Right lung (tissue), 10 donors: ENCODE measurements at places on chromosomes 4 and X.

DNA sequence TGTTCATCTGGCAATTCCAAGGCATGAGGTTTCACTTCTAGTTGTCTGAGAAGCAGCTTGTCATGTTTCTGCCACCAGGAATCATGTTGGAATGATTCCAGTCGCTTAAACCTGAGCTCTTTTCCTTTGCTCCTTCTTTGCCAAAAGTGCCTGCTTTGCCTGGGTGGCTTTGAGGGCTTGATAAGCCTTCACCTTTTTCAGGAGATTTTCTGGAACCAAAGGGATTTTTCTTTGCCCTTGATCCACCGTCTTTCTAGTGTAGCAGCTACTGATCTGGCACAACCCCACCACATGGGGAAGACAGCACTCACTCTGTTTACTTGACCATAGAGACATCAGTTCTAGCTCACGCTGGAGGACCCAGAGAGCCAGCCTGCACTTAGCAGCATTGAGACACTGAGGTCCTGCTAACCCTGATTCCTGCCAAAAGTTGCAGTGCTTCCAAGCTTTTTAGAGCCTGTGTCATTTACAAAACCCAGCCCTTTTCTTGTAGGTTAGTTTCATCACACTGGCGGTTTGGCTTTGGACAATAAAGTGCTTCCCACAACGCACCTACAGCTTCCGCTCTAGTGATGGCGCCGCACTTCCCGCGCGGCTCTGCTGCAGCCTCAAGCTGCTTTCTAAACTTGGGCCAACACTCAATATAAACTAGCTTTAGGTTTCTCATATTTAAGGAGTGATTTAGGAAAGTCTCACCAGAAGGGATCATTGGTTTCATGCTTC lies 7.3 kb upstream of the CCNI start:
- no peak for DNase-seq

DNA sequence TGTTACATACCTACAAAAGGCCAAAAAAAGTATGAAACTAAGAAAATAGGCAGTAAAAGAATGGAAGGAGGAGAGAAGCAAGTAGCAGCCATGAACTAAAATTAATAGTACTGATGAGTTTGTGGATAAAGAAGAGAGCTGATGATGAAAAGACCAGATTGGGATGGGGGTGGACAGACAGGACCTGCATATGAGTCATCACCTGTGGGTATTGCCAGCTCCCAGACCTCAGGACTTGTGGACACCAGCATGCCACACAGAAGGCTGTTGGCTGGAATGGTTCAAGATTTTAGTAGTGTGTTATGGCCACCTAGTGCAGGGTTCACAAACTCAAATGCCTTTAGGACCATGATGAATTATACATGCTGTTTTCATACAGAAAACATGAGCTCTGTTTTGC lies 58.9 kb downstream of the ARX start:
- DNase-seq, result no peak

GRCh38 chrX:15413101-15413500 lies 28.9 kb upstream of the VEGFD start:
- DNase-seq, result no peak

GRCh38 chr4:159171287-159171686 lies 68.4 kb downstream of the RAPGEF2 start:
- DNase-seq, result no peak

- DNase-seq, result no peak
These were observed 162.8 kb downstream of the NHS start for GRCh38 chrX:17537723-17538243.

- DNase-seq, result no peak
These were observed 130.4 kb downstream of the ARHGAP6 start for GRCh38 chrX:11535156-11535919.

DNA sequence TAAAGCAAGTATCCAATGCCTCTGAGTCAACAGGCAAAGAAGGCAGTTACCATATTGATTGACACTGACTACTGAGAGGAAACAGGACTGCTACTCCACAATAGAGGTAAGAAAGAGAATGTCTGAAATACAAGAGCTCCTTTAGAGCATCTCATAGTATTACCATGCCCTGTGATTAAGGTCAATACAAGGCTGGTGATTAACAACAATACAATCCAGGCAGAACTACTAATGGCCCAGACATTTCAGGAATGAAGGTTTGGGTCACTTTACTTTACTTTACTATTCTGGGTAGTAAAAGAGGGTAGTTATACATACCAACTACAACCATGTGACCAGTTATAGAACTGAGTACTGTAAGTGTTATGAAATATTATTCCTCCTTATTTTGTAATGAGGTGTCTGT lies 44.5 kb downstream of the BRWD3 start:
- no peak for DNase-seq

DNA sequence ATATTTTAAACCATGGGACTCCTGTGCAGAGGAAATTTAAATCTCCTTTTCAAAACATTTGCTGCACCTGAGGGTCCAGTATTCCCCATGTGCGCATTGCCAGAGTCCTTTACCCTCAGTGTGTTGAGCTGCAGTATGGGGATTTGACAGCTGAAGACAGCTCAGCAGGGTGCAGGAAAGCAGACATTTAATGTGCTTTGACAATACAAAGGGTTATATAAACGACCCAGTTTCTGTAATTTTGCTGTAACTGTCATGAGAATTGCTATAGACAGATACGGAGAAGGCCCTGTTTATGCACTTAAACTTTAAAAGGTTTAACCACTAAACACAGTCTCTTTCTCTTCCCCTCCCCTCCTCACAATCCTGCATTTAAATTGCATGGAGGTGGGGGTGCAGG lies 393.4 kb downstream of the MID1IP1 start:
- DNase-seq, result no peak

DNA sequence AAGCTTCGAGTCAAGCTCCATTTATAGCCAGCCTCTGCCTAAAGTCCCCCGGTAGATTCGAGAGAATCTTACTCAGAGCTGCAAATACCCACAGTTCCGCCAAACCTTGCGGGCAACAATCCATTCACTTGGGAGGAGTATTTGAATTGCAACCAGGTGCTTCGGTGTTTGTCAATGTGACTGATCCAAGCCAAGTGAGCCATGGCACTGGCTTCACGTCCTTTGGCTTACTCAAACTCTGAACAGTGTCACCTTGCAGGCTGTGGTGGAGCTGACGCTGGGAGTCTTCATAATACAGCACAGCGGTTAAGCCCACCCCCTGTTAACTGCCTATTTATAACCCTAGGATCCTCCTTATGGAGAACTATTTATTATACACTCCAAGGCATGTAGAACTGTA lies 11.2 kb downstream of the CD40LG start:
- DNase-seq, result no peak

DNA sequence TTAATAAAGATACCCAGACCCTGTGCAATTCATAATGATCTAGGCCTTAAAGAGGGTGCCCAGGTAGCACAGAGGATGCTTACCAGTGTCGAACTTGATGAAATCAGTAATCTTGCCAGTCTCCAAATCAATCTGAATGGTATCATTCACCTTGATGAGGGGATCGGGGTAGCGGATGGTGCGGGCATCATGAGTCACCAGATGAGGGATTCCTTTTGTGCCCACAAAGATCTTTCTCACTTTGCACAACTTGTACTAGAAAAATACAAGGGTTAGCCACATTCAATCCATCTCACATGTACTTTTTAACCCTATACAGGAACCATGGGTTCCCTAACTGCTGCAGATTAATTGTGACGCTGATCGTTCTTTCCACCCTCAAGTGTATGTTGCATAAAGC lies 3.3 kb downstream of the RPS4X start:
- no peak for DNase-seq

DNA sequence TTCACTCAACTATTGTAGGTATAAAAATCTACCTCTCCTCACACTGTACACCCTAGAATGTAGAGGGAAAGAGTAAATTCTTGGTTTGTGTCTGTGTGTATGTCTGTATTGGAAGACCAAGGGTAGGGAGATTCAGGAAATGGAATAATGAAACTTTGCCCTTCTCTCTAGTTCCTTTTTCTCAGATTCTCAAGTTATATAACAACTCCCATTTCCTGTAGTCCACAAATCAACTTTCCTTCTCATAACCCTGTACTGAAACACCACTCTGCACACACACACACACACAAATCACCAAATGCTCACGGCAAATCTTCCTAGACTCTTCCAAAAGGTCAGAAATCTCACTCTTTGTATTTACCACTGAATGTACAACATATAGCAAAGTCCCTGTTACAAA lies 824.5 kb upstream of the DIAPH2 start:
- DNase-seq, result no peak

- no peak for DNase-seq
These were observed 230.2 kb downstream of the CLCN4 start for GRCh38 chrX:10387011-10387410.

DNA sequence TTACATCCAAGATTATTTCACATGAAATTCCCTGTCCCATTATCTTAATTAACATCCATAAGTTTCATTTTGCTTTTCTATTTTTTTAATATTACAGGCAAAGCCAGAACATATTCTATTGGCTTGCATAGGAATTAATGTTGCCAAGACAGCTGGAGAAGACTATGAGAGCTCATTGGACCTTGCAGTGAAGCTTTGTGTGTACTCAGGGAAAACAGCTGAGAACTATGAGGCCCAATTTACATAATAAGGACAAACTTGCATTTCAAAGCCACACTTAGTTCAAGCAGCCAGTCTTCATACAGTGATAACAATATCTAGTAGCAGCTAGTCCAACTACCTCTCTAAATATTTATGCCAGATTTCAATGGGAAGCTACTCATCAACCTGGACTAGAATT lies 134.4 kb downstream of the DDX53 start:
- peak; percentile 19 for DNase-seq

DNA sequence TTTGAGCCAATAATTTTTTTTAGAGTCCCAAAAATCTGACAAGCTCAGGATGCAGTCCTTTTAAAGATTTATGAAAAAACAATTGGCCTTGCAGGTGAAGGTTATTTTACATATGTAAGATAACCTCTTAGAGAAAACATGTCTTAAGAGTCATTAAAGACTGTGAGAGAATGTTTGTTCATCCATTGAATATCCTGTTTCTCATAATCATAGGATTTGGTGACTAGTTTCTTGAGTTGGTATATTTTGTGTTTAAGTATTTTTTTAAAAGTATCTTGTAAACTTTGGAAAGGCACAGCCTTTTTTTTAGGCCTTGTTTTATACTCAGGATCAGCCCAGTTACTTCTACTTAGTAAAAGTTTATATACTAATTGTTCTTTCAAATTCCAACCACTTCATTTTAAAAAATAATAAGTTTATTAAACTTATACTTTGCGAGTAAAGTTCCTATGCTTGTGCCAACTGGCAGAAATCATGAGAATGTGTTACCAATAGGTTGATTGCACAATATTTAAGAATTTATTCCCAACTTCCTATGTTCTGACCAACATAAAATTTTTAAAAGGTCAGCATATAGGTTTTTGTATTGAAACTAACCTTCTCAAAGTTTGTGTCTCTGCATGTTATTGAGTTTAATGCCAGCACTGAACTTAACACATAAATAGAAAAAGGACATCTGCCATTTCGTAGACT lies 40.0 kb upstream of the ARSJ start:
- no peak for DNase-seq

- no peak for DNase-seq
These were observed 19.6 kb downstream of the SRPX2 start for GRCh38 chrX:100663642-100664041.

- no peak for DNase-seq
These were observed 5.1 kb downstream of the BGN start for GRCh38 chrX:153499876-153500275.

DNA sequence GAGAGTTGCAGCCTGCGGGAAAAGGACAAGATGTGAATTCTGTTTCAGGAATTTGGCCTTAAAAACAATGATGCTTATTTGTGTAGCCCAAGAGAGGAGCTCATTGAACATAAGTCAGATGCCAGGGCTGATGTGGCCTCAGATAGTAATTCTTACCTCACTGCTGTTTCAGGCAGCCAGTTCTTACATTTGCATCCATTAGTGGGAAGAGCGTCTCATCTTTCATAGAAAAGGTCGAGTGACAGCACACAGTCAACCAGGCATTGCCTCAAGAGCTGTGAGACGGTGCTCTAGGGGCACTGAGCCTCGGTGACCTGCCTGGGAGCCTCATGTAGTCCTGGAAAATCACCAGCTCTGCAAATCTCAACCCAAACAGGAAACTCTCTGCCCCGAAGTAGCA lies 174.9 kb upstream of the FRG1 start:
- DNase-seq, result no peak

GRCh38 chr4:88583631-88584470 lies 8.4 kb upstream of the HERC3 start:
- no peak for DNase-seq

- DNase-seq, result no peak
These were observed 207.3 kb downstream of the ANKRD50 start for GRCh38 chr4:124505211-124505610.

- DNase-seq, result no peak
These were observed 66.7 kb upstream of the MTNR1A start for GRCh38 chr4:186621959-186622553.

- DNase-seq, result no peak
These were observed 667.3 kb downstream of the GALNTL6 start for GRCh38 chr4:172480471-172480870.

GRCh38 chr4:86043755-86044592 lies 315.9 kb downstream of the MAPK10 start:
- DNase-seq, result peak; percentile 51

- DNase-seq, result no peak
These were observed 24.1 kb downstream of the OSTC start for GRCh38 chr4:108674356-108674977.

DNA sequence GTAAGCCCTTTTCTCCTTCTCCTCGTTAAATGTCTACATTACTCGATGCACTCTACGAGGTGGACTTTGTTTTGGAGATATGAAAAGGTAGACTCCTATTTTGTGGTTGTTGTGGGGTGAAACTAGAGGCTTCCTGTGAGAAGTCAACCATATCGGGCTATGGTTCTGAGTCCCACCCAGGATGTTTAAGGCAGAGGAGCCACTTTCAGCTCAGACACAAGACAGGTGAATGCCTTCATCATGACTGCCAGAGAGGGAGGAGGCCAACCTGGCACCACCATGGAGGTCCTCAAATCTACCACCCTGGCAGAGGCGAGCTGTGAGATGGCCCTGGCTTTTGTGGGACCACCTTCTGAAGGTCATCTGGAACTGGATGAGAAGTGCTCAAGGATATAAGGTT lies 154.4 kb upstream of the KLF3 start:
- no peak for DNase-seq

- no peak for DNase-seq
These were observed 20.4 kb upstream of the FRMPD3 start for GRCh38 chrX:107429090-107429489.

GRCh38 chr4:123398066-123398852 lies 1.7 kb downstream of the SPRY1 start:
- peak; percentile 60 for DNase-seq

DNA sequence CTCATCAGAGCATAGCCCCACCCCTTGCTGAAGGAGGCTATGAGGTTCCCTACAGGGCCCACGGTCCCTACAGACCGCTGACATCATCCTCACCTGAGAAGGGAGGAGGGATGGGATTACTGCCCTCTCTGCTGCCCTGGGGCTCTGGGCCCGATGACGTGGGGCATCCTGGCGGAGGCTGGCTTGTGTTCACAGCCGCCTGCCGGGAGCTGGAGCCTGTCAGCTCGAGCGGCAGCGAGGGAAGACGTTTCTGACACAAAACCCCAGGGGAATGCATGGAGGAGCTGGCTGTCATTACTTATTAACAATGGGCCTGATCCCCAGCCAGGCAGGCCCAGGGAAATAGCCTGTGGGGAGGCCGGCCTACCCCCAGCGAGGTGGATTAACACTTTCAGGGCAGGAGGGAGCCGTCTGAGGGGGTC lies 106.6 kb upstream of the ATP6AP2 start:
- peak; percentile 29 for DNase-seq

GRCh38 chrX:111652719-111653118 lies 28.3 kb upstream of the ALG13 start:
- DNase-seq, result no peak

- DNase-seq, result no peak
These were observed 38.9 kb upstream of the TMPRSS11D start for GRCh38 chr4:67922697-67923096.
